ENCODE measurements at places on chromosomes 4 and X.

DNA sequence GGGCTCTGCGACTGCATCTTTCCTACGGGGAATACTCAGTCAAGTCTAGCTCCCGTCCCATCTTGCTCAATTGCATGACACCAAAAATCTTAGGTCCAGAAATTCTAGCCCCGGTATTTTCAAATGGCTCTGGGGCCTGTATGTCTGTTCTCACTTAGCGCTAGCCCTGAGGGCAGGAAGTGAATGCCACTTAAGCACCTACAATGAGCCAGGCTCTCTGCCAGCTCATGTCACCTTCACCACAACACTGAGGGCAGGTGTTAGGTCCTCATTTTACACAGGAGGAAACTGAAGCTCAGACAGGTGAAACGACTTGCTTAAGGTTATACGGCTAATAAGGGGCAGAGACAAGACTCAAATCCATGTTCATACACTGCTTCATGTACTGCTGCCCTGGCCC lies 282.8 kb downstream of the PPP1R2C start:
- DNase-seq = no peak

- no peak for DNase-seq
These were observed 43.2 kb downstream of the AKAP4 start for GRCh38 chrX:50157545-50158135.

GRCh38 chrX:47802589-47802988 lies 34.1 kb upstream of the ZNF81 start:
- DNase-seq = no peak

- no peak for DNase-seq
These were observed 46.6 kb downstream of the CXorf58 start for GRCh38 chrX:23954396-23954795.

DNA sequence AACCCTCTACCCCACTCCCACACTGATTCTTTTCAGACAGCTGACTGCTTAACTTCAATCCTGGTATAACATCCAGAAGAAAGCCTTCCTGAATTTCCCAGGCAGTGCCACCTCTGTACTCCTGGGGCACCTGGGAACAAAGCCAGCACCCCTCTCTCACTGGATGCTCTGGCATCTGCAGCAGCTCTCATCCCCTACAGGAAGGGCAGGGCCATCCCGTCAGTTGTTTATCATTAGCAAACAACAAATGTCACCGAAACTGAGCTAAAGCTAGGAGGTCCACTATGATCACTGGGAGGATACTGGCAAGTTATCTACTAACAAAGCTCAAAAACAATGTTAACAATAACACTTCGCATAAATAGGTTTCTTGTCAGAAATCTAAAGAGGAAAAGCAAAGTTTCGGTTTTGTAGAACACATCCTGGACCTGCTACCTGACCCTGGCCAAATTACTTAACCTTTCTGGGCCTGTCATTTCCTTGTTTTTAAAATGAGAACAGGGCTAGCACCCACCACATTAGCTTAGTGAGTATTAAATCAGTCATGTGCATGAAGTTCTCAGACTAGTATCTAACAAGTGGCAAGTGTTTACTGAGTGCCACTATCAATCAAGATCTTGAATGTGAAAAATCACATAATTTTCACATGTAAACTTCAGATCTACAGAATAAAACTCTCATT lies 86.6 kb downstream of the NR3C2 start:
- DNase-seq = no peak

DNA sequence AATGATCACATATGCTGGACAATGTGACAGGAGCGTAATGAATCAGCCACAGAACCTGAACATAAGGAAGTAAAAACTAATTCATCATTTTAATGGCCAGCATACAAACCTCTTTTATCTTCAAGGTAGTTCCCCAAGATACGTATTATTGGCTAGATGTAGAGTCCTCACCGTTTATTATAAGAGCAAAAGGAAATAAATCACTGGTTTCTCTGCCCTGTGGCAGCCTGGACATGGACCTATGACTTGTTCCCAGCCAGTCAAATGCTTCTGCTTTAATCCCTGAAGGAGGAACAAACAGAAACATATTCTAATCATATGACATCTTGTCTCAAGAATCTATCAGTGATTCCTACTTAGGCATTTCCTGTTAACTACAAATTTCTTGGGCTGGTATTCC lies 86.8 kb upstream of the FAM241A start:
- DNase-seq = no peak

- peak; percentile 90 for DNase-seq
These were observed 3.2 kb upstream of the STIM2 start for GRCh38 chr4:26857278-26858034.

- DNase-seq = no peak
These were observed 650.0 kb upstream of the BOD1L1 start for GRCh38 chr4:14277505-14277904.

GRCh38 chrX:49058794-49059193 lies at the start of gene CCDC120:
Gene CCDC120, plus strand, starts transcription at chrX:49058999. Its CDS starts 3,043 bp downstream, at chrX:49062042.
- no peak for DNase-seq

- no peak for DNase-seq
These were observed 822.0 kb upstream of the SLIT2 start for GRCh38 chr4:19429684-19430083.

- no peak for DNase-seq
These were observed 408.2 kb upstream of the SMIM31 start for GRCh38 chr4:164345756-164346155.

DNA sequence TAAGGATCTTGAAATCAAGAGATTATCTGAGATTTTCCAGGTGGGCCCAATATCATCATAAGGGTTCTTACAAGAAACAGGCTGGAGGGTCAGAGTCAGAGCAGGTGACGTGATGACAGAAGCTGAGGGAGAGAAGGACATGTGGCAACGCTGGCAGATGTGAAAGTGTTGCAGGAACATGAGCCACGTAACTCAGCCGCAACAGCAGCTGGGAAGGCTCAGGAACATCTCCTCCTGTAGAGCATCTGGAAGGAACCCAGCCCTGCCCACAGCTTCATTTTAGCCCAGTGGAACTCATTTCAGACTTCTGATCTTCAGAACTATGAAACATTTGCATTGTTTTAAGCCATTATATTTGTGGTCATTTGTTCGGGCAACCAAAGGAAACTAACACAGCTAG lies 156.3 kb upstream of the VEGFC start:
- DNase-seq = no peak

- DNase-seq = no peak
These were observed 26.3 kb downstream of the TACC3 start for GRCh38 chr4:1747603-1747967.

DNA sequence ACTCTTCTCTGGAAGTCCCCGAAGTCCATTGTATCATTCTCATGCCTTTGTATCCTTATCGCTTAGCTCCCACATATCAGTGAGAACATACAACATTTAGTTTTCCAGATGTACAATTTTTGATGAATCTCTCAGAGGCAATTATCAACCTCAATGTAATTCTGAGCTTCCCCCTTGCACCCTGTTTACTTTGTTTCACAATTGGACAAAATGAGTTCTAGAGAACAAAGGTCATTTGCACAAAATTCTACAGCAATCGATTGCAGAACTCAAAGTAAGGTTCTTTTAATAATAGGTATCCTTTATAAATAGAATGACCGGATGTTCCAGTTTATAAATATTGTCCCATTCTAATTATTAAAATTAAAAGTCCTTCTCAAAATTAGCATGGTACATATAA lies 79.3 kb downstream of the SLC16A2 start:
- no peak for DNase-seq

DNA sequence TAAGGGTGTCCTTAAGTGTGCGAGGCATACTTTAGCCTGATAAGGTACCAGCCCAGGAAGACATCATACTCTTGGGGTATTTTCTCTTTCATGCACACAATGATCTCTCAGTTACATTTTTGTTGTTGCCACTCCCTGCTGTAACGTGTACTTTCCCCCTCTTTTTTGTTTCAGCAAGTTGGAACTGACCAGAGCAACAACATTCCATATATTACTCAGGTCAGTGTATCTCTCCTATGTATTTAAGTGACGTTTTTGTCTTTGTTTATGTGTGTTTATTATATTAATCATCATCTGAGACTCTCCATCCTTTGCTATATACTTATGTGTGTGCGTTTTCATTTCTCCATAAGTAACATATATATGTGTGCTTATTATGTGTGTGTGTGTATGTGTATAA lies 71.3 kb upstream of the VBP1 start:
- DNase-seq = no peak

DNA sequence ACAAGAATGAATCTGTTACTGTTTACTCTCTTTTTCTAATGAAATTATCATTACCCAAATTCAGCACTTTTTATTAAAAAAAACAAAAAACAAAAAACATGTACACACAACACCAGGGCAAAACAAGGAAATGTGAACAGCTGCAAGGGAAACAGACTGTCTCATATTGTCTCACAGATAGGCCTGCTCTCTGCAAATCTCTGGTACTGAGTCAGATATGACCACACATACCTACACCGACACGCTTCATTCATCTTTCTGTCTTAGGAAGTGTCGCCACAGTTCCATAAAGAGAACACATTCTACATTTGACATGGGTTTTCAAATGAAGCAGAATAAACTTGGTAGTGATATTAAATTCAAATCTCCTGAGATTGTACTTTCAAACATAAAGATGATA lies 92.2 kb upstream of the GPR34 start:
- DNase-seq = no peak

- DNase-seq = no peak
These were observed 6.0 kb downstream of the SAT1 start for GRCh38 chrX:23788946-23789345.

- DNase-seq = no peak
These were observed 25.0 kb upstream of the CWH43 start for GRCh38 chr4:48960988-48961635.

GRCh38 chr4:23932186-23932585 lies 42.3 kb upstream of the PPARGC1A start:
- DNase-seq = no peak

GRCh38 chr4:139508581-139509237 lies 47.3 kb downstream of the SETD7 start:
- DNase-seq = no peak

DNA sequence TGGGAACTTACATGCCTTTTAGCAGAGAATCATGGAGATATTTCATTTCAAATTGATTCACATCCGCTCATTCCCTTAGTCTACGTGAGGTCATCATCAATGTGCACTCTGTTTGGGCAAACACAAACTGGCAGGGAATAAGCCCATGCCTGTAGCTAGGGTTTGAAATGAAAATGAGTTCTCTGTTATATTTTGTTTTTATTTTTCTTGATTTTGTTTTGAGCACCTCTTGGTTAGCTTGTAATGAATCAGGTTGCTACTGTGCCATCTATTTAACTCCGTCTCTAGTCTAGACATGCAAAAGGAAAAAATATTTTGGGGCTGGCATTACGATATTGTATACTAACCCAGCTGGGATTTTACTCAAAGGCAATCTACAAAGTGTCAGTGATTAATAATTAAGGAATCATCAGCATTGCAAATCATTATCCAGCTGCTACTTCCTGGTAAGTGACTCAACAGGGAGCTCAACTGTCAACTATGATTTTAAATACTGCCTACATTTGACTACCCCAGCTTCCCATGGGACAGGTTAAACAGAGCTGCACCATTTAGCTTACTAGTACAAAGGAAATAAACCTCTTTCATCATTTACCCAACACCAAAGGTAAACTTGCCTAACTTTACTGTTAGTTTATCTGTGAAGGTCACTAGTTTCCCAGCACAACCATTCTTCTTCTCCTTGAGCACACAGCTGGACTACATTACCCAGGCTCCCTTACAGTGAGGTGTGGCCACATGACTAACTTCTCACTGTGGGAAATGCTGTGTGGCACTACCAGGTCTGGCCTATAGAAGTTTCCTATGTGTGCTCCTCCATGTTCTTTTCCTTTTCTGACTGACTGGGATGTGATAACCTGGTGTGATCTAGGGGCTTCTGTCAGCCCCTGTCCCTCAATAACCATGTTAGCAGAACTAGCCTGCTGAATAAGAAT lies 21.2 kb upstream of the TRPC5OS start:
- no peak for DNase-seq

GRCh38 chr4:92232566-92232965 lies 71.2 kb upstream of the GRID2 start:
- DNase-seq = no peak

GRCh38 chr4:89307446-89308160 lies at the start of gene GPRIN3:
Gene GPRIN3, minus strand, starts transcription at chr4:89307800. Its CDS starts 57,690 bp downstream, at chr4:89250110.
- peak; percentile 44 for DNase-seq

DNA sequence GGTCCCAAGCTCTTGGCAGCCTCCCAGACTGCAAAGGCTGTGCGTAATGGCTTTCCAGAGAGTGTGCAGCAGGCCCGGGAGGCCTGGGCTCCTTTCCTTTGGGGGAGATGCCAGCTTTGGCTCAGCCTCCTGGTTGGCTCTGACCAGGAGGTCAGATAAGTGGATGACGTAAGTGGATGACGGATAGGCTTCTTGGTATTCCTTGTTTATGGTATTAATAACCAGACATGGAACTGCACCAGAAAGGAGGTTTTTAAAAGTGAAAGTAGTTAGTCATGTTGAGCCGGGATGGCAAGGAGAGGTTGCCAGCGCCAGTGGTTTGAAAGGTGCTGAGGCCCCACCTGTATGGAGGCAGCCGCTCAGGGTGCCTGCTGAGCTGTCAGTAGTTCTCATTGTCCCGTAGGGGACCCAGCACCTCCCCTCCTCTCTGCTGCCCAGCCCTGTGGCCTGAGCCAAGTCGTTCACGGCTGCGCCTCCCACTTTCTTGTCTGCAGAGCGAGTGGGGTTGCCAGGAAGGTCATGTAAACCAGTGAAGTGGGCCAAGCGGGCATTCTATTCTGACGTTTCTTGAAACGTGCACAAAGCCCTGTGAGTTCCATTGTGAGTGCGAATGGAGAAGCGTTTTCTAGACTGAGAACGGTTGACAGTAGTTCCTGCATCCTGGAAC lies 28.7 kb upstream of the STOX2 start:
- no peak for DNase-seq

GRCh38 chr4:5211282-5211839 lies 160.1 kb downstream of the STK32B start:
- DNase-seq = no peak

DNA sequence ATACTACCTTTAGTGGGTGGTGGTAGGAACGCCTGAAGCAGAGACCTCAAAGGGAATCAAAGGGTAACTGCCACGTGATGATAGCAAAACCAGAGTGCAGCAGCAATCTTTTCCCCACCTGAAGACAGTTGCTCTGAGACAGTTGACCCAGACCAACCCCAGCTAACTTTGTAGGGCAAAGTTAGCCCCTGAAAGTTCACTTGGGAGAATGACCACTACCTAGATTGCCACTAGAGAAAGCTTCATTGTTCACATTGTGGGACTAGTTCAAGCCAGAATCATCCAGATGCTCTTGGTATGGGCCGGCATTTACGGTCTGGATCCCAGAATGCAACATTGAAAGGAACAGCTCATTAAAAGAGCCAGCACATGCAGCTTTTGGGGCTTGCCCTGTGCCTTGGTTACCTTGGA lies 4.1 kb downstream of the SEPTIN6 start:
- peak; percentile 43 for DNase-seq

DNA sequence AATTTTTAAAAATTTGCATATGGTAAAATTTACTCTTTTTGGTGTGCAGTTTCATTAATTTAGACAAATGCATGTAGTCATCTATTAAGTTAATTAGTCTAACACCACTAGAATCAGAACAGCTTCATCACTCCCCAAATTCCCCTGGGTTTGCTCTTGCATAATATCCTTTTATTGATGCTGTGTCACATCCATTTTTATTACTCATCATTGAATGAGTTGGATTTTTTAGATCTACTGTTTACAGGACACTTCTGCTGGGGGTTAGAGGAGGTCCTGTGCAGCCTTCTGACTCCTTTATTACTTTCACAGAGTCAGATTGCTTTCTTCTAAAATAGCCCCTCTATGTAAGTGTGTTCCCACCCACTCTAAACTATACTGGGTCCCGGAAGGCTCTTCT lies 65.9 kb downstream of the MTHFD2L start:
- no peak for DNase-seq

Measured in T-helper 22 cell (primary cell).